ENCODE measurements at places on chromosomes 7 and 10.

DNA sequence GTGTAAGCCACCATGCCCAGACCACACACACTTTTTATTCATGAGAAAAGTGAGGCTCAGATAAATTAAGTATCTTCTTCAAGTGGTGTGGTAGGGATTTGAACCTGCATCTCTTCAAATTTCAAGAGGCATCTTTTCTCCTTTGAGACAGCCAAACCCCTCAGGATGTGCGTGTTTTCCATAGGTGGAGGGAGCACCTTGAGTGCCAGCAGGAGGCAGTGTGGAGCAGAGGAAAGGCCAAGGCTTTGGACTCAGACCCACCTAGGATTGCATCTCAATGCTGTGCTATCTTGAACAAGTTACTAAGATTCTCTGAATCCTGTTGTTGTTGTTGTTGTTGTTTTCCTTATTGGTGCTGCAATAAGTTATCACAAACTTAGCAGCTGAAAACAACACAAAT lies 40.2 kb upstream of the MYL10 start:
- DNase-seq = no peak

GRCh38 chr7:27154369-27154768 lies 2.0 kb upstream of the HOXA3 start:
- no peak for DNase-seq

- no peak for DNase-seq
Measured at GRCh38 chr10:53023411-53023810, 250.8 kb upstream of the MBL2 start.

DNA sequence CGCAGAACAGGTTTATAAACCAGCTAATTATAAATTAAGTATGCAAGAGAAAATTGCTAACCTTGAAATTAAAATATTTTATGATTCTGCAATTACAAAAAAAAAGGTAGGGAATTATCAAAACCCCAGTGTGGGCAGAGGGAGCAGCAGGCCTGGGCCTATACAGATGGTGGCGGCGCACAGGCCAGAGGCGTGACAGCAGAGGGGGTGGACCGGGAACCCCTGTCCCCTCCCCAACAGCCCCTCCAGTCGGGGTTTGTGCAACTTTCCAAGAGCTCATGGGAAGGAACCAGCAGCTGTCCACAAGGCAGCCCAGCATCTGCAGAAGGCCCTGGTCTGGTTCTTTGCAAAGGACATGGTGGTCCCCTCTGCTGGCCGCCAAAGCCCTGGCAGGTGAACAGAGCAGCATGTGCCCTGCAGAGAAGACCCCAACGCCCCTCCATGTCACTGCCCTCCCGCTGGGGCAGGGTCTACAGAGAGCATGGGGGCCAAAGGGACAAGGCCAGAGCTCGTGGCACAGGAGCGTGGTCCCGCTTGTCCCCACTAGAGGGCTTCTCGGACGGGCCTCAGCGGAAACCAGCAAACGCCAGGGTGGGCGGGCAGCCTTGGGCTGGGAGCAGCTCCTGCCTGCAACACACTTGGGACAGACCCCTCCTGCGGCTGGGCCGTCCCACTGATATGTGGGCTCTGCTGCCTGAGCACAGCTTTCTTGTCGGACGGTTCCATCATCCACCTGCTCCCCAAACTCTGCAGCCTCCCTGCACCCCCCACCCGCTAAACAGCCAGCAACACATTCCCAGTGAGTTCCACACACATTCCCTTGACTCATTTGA lies 75.1 kb downstream of the EBF3 start:
- peak; percentile 85 for DNase-seq

GRCh38 chr7:111789870-111790269 lies 227.6 kb upstream of the IMMP2L start:
- DNase-seq = no peak

GRCh38 chr10:48811461-48811860 lies 126.8 kb downstream of the WDFY4 start:
- DNase-seq = no peak

GRCh38 chr7:102431617-102432298 lies 1.6 kb upstream of the ORAI2 start:
- no peak for DNase-seq

DNA sequence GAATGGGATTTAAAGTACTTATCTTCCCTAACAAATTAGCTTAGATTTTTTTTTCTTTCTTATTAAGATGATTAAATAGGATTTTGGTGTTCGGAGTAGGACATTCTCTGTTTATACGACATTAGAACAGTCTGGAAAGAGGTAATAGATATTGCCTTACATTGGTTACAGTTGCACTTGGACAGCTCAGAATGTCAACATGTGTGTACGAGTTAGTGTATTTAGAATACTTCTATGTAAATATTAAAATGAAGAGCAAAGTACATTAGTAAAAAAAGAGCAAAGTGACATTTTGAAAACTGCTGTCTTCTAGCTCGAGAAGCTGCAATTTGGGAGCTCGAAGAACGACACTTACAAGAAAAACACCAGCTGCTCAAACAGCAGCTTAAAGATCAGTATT lies 51.5 kb downstream of the SLK start:
- DNase-seq = no peak

GRCh38 chr7:29805886-29806207 lies 461 bp upstream of the WIPF3 start:
- no peak for DNase-seq

- no peak for DNase-seq
Measured at GRCh38 chr7:24411226-24411625, 127.2 kb downstream of the NPY start.

- no peak for DNase-seq
Measured at GRCh38 chr7:157627033-157627432, 290.2 kb downstream of the DNAJB6 start.

- peak; percentile 63 for DNase-seq
Measured at GRCh38 chr10:110643653-110644597, at the start of gene RBM20. Gene RBM20 (plus strand): TSS chr10:110644336. CDS start chr10:110644455, 119 bp downstream.

DNA sequence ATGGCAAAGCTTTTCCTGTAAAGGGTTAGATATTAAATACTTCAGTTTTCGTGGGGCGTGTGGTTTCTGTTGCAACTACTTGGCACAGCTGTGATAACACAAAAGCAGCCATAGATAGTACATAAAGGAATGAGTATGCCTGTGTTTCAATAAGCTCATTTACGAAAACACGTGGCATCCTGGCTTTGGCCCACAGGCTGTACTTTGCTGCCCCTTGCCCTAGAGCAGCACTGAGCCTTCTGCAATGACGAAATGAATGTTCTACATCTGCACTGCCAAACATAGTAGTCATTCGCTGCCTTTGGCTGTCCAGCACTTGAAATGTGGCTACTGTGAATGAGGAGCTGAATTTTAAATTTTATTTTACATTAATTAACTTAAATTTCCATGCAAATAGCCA lies 376.2 kb upstream of the TPK1 start:
- DNase-seq = no peak

DNA sequence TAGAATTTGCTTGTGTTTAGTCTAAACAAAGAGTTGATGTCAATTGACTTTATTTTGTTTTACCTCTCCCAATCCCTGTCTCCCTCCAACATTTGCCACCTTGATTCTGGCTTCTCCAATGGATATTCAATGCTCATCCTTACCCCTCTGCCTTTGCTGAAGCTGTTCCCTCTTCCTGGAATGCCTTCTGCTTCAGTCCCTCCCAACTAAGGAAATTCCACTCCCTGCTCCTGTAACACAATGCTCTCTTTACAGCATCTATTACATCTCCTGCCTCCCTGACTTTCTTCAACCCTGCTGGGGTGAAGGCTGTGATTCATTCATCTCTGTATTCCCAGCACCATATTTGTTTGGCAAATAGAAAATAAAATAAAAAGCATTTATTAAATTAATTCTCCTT lies 34.5 kb upstream of the TAC1 start:
- DNase-seq = no peak

DNA sequence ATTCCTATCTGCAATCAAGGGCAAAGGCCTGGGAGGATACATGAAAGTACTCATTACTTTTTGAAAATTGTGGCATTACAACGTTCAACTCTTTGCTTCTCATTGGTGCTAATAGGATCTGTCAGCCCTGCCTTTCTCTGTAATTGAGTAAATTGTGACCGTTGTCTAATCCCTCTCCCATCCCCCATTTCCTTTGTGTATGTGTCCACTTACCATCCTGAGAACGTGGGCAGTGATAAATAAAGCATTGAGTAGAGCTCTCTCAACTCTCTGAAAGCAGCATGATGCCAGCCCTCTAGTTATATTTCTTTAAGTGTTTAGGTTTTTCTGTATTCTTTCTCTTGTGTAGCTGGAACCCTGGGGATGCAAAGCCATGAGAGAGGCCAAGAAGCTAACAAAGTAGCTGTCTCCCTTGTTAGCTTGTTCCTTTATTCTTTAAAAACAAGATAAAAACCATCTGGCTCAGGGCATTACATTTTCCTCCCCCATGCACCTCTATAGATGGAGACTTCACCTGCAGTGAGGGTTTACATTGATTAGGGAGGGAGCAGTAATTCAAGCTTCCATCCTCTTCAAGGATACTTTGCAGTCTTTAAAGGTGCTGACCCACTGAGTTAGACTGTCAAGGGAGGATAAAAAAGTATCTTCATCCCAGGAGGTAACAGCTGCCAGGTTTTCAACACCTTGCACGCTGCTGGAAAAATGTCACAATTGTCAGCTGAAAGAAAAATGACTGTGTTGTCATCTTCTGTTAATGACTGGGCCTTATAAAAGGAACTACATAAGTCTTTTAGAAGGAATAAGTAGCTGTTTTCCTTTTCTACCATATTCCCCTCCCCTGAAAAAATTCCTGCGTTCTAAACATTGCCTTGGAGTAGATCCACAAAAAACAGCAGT lies 112.3 kb downstream of the BTRC start:
- DNase-seq = no peak

- no peak for DNase-seq
Measured at GRCh38 chr7:155660059-155660757, 15.7 kb downstream of the RBM33 start.

GRCh38 chr7:144391823-144392255 lies 11.7 kb downstream of the NOBOX start:
- DNase-seq = peak; percentile 71

GRCh38 chr7:12423997-12424745 lies 20.5 kb upstream of the VWDE start:
- DNase-seq = no peak

DNA sequence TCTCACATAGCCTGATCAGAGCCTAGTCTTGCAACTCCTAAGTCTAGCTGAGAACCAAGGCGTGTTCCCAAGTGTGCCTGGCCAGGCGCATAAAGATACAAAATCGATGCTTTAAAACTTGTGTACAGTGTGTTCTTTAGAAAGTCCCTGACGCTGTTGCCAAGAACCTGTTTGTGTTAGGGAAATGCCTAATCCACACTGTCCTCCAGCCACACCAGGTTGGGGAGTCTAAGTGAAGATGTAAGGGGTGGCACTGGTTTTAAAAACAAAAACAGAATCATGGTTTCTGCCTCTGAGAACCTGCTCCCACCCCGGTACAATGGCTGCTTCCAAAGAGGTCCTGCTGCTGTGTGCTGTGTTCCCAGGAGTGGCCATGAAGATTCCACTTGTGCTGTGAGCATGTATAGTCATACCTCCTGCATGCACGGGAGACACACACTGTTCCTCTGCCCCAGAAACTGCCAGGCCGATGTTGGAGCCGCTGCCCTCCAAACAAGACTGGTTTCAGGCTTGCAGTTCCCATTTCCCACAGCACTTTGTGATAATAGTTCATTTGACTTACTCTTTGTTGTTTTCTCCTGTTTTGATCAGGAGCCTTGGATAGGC lies 88.5 kb downstream of the CCNY start:
- DNase-seq = no peak

DNA sequence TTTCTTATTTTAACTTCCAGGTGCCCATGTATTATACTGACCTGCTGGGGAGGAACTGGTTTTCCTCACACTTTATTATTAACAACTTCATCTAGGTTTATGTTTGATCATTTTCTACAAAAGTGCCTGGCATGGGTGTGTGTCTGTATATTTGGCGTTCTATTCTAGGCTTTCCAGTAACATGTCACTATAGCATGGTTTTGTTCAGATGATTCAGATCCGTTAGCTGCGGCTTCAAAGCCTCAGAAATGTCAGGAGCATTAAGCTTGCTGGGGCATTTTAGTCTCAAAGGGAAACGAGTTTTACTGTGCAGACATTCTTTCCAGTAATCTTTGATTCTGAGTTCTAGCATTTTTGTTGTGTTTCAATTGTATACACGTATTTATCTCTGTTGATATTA lies 2.3 kb downstream of the INPP5A start:
- no peak for DNase-seq

- DNase-seq = no peak
Measured at GRCh38 chr10:80154978-80155695, 22.6 kb downstream of the PLAC9 start.

- no peak for DNase-seq
Measured at GRCh38 chr10:132893090-132893489, 49.3 kb downstream of the CFAP46 start.

GRCh38 chr10:99372546-99373271 lies 43.6 kb downstream of the CNNM1 start:
- no peak for DNase-seq

DNA sequence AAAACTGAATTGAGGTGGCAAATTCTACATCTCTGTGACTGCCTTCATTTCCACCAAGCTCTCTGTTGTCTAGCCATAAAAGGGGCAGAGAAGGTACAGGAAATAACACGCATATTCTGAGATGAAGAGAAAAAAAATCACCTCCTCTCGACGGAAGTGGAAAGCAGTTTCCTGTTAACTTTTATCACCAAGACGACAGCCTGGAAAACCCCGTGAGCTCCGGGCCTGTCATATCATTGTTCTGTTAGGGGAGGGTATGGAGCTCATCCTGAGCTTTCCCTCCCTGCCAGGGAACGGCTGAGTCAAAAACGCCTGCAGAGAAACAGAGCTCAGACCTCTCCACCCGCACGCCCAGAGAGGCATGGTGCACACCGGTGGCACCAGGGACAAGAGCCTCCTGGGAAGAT lies 200.3 kb downstream of the PRPF18 start:
- no peak for DNase-seq

- no peak for DNase-seq
Measured at GRCh38 chr7:130473289-130473688, 18.6 kb upstream of the MEST start.

DNA sequence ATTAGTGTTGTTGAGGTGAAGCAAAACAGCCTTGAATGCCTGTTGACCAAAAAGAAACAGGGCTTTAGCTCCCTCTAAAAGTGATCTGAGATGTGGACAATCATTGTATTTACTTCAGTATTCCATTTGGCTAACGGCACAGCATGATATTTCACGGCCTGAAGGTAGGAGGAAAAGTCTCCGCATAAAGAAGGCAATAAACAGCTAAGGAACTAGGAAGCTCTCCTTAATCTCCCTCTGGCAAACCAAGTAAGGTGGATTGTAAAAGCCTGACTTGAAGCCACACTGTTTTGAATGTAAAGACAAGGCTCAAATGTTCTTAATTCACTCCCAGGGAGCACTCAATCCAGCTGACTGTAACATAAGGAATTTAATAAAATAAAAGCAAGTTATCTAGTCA lies 160.0 kb upstream of the ZNF804B start:
- no peak for DNase-seq

DNA sequence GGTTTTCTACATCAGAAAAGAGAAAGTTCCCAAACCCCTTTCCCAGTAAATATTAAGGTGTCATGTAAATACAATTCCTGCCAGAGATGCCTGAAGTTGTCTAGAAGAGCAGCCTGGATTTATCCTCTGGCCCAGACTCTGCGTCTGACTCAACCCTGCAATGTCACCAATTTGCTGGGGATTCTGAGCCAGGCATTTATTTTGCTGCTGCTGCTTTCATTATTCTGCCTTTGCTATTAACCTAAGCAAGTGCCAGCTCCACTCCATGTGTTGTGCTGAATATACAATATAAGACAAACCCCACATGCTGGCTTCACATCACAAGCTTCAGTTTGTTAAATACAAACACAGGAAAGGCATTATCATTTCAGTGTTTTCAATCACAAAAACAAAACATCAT lies 59.1 kb downstream of the ELAPOR2 start:
- no peak for DNase-seq
